ENCODE measurements at places on chromosomes 2 and 18.

- no peak for DNase-seq
Measured at GRCh38 chr2:220887271-220887870, 684.7 kb downstream of the EPHA4 start.

DNA sequence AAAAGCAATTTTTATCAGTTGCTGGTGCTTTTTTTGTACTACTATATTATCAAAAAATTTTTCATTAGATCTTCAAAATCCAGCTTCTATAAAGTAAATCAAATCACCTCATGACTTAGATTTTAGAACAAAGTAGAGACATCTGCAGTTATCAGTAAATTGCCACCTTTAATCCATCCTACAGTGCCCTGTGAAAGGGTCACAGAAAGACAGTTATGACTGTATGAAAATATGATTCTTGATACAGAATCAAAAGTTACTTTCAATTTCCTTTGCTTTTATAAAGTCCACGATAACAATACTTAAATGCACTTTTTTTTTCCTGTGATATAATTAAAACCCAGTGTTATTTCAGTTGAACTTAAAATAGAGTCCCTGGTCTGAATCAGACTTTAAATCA, 61.4 kb downstream of the PRPF40A start:
- no peak for DNase-seq

- no peak for DNase-seq
Measured at GRCh38 chr18:75656563-75657247, 229.2 kb upstream of the SMIM21 start.

DNA sequence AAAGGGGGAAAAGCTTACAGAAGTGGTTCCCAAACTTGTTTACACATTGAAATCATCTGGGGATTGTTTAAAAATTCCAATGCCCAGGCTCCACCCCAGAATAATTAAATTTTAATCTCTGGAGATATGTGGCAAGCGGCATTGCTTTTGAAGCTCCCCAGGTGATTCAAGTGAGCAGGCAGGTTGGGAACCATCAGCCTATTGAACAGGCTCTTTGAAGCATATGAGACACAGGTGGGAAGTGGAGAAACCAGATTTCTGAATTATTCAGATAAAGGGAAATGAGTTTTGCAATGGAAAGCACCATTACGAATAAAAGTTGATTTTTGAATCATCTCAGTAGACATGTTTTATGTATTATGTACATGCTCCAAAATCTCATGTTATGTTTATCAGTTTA, 57.6 kb upstream of the NOSTRIN start:
- DNase-seq, result no peak

GRCh38 chr2:48849770-48850169, 94.2 kb upstream of the LHCGR start:
- no peak for DNase-seq

GRCh38 chr2:111534910-111535352, 349.1 kb downstream of the ANAPC1 start:
- DNase-seq, result no peak

GRCh38 chr2:52571380-52572347, 1195.9 kb upstream of the CHAC2 start:
- DNase-seq, result no peak

GRCh38 chr2:168207851-168208250, 39.5 kb downstream of the STK39 start:
- no peak for DNase-seq

DNA sequence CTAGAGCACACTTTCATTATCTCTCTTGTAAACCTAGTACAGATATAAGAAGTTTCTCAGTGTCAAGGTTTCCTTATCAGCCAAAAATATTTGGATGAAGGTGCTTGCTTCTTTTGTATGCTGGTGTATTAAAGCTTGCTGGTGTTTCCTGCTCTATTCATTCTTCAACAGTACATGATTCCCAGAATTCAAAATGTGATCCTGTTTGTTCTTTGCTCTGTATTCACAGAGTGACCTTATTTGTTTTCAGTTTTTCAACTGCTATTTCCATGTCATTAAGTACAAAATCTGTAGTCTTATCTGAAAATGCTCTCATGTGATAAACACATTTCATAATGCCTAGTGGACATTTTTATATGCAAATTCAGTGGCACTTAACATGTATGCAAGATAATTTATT, 1185.8 kb downstream of the SUCLG1 start:
- no peak for DNase-seq

- DNase-seq, result no peak
Measured at GRCh38 chr18:44130376-44130942, 550.2 kb upstream of the SETBP1 start.

- DNase-seq, result no peak
Measured at GRCh38 chr2:152354069-152354755, 19.2 kb downstream of the FMNL2 start.

DNA sequence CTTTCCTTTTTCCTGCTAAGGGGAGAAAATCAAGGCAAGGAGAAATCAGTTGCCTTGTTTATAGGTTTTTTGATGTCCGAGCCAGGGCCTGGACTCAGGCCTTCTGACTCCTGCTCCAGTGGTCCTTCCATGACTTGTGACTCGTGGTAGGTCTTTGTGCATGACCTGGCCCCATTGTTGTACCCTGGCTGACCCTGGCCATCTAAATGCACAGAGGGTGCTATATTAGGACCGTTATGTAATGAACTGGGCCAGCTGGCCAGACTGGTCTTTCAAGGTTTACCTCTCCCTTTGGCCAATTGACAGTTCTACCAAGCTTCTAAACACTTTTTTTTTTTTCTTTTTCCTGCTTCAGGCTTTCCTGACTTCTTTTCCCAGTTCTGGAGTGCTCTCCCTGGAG, 81.1 kb downstream of the SETBP1 start:
- no peak for DNase-seq

DNA sequence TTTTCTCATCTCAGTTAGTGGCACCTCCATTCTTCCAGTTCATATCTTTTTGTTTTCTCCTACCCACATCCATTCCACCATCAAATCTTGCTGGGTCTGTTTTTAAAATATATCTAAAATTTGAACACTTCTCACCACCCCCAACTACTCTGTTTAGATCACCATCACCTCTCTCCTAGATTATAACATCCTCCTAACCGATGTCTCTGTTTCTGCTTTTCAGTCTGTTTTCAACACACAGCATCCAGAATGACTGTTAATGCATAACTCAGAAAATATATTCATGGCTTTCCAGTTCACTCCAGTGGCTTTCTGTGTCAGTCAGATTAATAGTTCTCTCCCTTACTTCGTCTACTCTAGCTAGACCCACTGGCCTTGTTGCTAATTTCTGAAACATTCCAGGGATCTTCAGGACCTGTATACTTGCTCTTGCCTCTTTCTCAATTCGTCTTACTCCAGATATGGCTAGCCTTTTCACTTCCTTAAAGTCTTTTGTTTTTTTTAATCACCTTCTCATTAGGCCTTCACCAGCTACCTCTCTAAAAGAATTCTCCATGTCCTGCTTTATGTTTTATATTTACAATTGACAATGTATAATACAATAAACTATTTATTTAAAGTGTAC, 105.3 kb downstream of the COMMD1 start:
- DNase-seq, result no peak

Data from amygdala (tissue), 56 donors.